ENCODE measurements at places on chromosomes 5 and 9. TPM values are rescaled to one million over a fixed set of nuclear protein-coding genes. Genes with fewer than 3 reads are reported as not detected.

The TAF11L8 gene
- total RNA-seq: not detected

The PDE6A gene
- not detected for total RNA-seq

The TRAF1 gene
- 4.5 TPM for total RNA-seq

DNA sequence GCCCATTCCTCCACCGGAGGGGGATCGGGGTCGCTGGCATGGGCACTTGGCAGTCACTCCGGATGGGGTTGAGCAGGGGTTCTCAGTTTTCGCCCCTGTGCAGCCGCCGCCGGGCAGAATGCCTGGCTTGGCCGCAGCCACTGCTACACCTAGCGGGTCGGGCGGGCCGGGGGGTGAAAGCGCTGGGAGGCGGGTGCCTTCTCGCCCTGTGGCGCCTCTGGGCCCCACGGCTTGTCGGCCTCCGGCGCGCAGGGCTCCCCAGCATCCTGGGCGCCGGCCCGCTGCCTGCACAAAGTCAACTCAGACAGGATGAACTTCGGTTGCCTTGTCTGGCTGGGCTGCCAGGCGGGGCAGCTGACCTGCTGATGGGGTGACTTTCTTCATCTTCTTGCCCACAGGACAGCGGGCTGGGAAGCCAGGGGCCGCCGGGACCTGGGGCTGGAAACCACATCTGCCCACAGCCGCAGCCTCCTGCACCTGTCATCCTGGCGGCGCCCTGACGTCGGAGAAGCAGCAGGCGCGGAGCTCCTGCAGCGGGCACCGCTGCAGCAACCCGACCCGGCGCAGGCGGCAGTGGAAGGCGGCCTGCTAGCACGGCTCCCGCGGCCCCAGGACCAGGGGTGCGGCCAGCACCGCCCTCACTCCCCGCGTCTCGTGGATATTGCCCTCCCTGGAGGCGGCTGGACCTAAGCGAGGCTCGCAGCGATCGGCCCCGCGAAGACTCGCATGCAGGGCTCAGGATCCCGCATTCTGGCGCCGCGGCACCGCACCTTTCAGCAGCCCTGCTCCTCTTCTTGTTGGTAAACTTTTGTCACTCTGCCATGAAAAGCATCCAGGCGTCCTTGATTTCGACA is 1.3 kb upstream of the ANKRD18A start:
- no peak for DNase-seq

- DNase-seq: no peak
Measured at GRCh38 chr5:74575741-74576538, 64.6 kb downstream of the ENC1 start.

GRCh38 chr9:4035777-4036176 is 264.1 kb downstream of the GLIS3 start:
- no peak for DNase-seq

DNA sequence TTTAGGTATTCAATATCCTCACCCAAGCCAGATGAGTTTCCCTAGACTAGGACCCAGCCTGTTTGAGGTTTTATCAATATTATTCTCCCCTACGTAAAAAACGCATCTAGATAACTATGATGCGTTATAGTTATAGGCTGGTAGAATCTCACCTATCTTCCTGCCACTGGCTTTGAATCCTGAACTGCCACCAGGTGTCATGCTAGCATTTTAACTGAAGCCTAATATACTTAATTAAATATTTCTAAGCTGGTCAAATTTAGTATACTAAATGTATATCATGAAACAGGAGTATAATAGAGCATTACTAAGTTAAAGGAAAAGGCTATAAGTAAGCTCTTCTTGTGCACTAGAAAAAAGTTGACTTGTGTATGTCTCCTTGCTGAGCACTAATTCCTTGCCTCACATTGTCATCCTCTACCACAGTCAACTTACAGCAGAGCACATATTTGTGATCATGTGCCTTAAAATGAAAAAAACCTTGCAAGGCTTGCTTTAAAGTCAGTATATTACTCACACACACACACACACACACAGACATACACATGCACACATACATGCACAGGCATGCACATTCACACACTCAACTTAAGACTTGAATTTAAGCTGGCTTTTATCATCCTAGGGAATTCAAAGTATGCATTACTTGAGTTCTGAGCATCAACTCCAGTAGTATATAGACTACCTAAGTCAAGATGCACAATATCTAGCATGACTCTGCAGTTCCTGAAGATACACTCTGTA is 303.4 kb downstream of the ADGRV1 start:
- DNase-seq: no peak

DNA sequence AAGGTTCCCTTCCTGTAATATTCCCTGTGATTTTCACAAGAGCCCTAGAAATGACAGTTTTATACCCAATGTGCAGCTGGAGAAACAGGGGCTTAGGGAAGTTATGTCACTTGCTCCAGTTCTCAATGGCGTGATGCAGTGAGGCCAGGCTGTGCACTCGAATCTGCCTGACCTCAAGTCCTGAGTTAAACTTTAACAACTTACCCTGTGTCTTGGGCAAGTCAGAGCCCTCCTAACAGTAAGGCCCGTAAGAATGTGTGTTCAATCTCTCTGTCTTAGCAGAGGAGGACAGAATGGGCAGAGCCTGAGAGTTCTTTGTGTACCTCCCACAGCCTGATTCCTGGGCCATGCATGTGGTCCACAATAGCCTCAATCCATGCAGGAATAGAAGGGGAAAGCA is 181.1 kb downstream of the TRIM32 start:
- peak; percentile 88 for DNase-seq

DNA sequence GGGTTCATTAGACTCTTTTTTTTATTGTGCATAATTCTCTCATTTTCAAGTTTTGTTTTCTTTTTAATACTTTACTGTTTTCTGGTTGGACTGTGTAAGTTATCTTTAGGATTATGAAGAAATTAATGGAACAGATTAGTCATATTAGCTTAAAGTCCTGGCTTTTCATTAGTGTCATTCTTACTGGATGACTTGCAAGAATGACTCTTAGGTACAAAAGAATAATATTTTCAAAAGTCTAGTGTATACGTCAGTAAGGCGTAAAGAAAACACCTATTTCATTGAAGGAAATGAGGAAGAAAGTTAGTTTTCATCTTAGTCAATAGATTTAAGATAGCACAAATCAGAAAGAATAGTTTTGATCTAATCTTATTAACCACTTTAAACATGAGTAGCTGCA is 20.4 kb downstream of the UHRF2 start:
- no peak for DNase-seq

- DNase-seq: no peak
Measured at GRCh38 chr9:136703276-136703860, 9.0 kb upstream of the DIPK1B start.

DNA sequence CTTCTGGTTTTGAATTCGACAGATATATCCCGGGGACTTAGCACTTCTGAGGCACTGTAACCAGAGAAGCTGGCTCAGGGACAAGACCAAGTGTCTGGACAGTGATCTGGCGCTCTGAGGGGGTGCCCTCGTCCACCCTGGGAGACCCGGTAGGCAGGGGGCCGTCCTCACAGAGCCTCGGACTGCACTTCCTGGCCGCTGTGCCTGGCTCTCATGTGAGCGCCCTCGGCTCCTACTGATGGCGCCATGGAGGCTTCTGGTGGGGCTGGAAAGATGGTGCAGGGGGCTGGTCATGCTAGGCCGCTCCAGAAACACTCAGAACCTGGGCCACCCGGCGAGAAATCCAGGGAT is 18.8 kb upstream of the SLC6A3 start:
- no peak for DNase-seq

- no peak for DNase-seq
Measured at GRCh38 chr5:132787076-132787475, 10.0 kb upstream of the SEPTIN8 start.

- DNase-seq: no peak
Measured at GRCh38 chr9:131728961-131729360, 10.9 kb downstream of the RAPGEF1 start.
